ENCODE measurements at places on chromosomes 2 and 18.

DNA sequence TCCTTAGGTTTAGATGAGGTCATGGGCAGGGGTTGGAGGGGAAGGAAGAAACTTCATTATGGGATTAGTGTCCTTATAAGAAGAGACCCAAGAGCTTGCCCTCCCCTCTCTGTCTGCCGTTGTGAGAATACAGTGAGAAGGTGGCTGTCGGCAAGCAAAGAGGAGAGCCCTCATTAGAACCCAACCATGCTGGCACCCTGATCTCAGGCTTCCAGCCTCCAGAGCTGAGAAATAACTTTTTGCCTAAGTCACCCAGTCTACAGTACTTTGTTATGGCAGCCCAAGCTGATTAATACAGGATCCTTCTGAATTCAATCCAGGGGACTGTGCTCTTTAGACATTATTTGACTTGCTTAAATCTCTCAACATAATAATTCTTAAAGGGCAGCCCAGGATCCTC, 209.0 kb downstream of the RNF152 start:
- ATAC-seq, result no peak

DNA sequence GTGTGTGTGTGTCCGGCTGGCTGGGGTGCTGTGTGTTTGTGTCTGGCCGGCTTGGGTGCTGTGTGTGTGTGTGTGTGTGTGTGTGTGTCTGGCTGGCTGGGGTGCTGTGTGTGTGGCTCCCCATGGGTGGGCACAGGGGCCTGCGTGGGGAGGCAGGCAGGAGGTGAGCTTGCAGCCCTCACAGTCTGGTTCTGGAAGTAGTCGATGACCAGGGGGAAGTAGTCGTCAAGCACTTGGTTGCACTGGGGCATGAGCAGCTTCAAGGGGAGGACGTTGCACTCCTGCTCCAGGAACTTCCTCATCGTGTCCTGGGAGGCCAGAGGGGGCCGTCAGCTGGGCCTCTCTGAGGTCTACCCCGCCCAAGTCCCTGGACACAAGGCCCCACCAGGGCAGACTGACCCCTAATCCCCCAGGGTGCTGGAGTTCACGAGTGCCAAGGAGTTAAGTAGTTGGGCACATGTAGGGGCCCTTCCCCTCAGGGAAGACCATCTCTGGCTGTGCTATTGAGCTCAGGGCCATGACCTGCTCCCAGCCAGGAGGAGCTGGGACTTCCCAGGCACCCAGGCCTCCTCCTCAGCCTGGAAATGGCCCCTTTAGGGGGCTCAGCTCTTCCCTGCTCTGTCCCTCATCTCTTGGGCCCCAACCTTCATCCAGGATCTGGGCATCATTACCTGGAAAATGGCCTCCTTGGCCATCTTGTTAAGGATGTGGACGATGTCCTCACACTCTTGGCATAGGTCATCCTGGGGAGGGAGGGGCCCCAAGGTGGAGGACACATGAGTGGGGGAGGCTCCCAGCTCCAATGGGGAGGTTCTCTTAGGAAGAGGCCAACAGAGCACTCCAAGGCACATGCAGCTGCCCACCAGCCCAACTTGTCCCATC, 1.3 kb downstream of the SFTPB start:
- ATAC-seq, result no peak

- ATAC-seq, result peak; percentile 91
Measured at GRCh38 chr2:85662899-85663593, 5.0 kb downstream of the SFTPB start.

- no peak for ATAC-seq
Measured at GRCh38 chr2:101127319-101128056, 23.7 kb downstream of the TBC1D8 start.

GRCh38 chr2:85525567-85525966, 13.4 kb upstream of the MAT2A start:
- no peak for ATAC-seq

DNA sequence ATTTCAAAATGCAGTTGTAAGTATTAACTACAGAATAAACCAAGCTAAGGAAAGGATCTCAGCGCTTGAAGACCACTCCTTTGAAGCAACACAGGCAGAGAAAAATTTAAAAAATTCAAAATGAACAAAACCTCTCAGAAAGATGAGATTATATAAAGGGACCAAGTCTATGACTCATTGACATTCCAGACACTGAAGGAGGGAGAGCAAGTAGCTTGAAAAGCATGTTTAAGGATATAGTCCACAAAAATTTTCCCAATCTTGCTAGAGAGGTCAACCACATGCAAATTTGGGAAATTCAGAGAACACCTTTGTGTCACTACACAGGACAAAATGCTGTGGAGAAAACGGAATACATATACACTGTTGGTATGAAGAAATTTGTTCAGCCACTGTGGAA, 112.6 kb upstream of the MC4R start:
- peak; percentile 58 for ATAC-seq

- no peak for ATAC-seq
Measured at GRCh38 chr18:79749251-79750191, 48.2 kb upstream of the KCNG2 start.

DNA sequence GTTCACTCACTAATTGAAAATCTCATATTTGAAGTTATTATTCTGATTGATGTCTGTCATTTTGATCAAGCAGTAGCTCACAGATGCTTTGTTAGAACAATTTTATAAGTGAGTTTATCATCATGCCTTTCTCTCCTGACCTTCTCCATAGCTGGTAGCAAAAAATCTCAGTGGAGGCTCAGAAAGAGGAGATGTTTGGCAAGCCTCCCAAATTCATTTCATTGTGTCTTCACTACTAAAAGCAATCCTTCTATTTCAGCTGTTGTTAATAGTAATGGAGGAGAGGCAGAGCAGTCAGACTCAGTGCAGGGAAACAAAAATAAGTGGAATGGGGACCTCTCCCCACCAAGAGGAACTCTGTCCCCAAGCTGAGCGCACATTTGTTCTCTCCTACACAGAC, 2127.8 kb upstream of the CELF4 start:
- no peak for ATAC-seq

- no peak for ATAC-seq
Measured at GRCh38 chr2:6994536-6995128, 77.4 kb downstream of the RNF144A start.

- ATAC-seq, result no peak
Measured at GRCh38 chr2:231326404-231326803, 69.1 kb upstream of the B3GNT7 start.

DNA sequence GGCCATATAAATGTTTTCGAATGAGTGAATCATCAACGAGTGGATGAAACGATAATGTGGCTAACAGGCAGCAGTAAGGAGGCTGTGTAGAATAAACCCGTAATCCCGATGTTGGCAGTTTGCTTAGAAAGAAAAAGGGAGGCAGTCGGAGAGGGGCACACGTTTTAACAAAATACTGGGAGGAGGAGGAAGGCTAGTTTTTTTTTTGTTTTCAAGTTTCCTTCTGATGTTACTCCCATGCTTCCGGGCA, 476 bp upstream of the MSH2 start:
- peak; percentile 3 for ATAC-seq

GRCh38 chr2:107721586-107721985, 105.1 kb upstream of the RGPD4 start:
- ATAC-seq, result no peak

DNA sequence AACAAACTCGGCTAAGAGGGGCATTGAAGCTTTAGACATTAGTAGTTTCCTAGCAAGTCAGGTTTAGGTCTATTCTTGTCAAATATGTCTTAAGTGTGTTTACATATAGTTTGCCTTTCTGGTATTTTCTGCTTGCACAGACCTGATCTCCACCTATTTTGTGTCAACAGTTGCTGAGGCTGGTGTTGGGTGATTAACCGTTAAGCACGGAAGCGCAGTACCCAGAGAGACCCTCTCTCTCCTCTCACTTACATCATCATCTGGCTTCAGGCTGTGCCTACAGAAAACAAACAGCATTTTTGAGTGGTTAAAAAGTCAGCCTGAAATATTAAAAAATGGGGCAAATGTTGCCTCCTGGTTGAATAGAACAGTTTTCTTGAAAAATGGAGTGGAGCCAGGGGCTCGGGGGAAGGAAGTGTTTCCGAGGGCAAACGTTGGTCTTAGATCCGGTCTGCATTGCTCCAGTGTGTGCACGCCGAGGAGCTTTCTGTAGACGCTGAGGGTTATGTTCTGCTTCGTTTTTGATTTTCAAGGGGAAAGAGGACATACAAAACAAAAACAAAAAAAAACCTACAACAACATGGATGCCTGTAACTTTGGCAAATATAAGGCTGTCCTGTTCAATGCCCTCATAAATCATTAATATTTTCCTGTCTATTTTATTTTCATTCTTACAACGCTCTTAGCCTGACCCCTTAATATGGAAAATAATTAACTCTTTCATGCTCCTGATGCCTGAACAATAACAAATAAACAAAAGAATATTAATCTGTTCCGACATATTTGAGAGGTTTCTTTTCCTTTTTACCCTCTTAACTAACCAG, 120.8 kb downstream of the MEIS1 start:
- ATAC-seq, result no peak

DNA sequence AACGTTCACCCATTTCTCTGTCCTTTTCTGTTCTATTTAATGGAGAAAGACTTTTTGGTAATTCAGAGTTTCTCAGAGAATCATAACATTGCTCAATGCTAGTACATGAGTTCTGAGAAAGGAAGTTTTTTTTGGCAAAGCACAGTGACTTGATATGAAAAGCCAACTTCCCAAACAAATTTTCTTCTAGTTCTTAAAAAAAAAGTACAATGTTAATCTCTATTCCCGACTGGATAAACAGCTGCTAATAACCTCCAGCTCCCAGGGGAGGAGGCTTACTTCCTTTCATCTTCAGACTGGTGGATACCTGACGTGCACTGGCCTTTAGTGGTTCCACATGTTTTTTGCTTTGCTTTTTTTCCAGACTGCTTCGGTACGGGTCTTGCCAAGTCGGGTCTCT, 284.6 kb upstream of the CCDC68 start:
- peak; percentile 44 for ATAC-seq

DNA sequence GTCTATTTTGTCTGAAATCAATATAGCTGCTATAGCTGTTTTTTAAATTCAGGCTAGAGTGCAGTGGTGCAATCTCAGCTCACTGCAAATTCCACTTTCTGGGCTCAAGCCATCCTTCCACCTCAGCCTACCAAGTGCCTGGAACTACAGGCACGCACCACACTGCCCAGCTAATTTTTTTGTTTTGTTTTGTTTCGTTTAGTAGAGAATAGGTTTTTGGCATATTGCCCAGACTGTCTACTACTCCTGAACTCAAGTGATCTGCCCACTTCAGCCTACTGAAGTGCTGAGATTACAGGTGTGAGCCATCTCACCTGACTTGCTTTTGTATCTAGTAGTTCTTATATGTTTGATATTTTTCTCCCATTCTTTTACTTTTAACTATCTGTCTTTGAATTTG, 259.7 kb downstream of the CDH19 start:
- ATAC-seq, result no peak

GRCh38 chr2:144701259-144701658, 181.3 kb upstream of the ZEB2 start:
- ATAC-seq, result no peak

- no peak for ATAC-seq
Measured at GRCh38 chr2:69619725-69620124, 23.8 kb downstream of the AAK1 start.

- no peak for ATAC-seq
Measured at GRCh38 chr2:129766374-129766993, 213.0 kb upstream of the RAB6C start.

- ATAC-seq, result no peak
Measured at GRCh38 chr18:813172-814071, 1.4 kb upstream of the YES1 start.

- no peak for ATAC-seq
Measured at GRCh38 chr2:83459456-83459855, 999.6 kb downstream of the SUCLG1 start.

- no peak for ATAC-seq
Measured at GRCh38 chr2:234566622-234567021, 69.7 kb upstream of the ARL4C start.

DNA sequence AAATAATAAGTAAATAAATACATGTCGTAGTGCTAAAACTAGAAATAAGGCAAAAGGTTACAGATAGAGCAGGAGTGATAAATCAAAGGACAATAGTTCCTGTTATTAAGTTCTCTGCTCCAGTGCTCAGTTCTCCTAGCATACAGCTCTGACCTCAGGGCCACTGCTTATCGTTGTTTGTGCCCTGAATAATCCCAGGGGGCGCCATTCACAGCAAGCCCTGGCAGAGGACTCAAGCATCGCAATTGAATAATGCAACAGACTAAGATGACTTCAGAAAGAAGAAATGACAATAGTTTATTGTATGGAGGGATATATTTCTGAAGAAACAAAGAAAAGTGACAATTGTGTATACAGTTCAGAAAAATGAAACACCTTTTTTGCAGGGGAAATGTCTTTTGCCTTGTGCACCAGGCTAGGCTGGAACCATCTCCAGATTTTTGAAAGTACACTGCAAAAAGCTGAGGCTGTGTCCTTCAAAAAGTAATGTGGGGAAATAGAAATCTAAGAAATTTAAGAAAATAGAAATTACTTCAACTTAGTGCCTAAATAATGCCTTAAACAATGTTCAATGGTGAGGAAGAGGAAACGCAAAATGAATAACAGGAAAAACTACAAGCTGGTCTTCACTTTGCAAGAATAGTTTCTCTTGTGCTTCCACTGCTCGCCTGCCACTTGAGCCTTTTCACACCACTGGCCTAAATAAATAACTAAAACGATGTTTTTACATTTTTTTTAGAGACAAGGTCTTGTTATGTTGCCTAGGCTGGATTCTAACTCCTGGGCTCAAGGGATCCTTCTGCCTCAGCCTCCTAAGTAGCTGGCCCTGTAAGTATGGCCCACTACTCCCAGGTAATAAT, 19.0 kb upstream of the CCNYL1 start:
- peak; percentile 86 for ATAC-seq

DNA sequence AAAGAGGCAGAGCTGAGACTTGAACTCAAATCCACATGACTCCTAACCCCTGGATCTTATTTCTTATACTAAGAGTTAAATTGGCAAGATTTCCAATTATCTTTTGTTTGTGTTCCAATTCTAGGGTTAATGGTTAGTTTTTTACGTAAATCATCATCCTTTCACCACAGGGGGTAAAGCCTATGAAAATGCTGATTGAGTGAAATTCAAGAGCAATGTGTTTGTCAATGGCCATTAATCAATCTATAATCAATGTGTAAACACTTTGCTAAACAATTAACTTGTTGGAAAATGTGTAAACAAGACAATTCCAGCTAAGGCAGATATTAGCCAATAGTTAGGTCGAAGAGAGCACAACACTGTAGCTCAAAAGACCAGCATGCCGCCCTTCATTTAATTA, 376.5 kb upstream of the ACVR2A start:
- no peak for ATAC-seq

DNA sequence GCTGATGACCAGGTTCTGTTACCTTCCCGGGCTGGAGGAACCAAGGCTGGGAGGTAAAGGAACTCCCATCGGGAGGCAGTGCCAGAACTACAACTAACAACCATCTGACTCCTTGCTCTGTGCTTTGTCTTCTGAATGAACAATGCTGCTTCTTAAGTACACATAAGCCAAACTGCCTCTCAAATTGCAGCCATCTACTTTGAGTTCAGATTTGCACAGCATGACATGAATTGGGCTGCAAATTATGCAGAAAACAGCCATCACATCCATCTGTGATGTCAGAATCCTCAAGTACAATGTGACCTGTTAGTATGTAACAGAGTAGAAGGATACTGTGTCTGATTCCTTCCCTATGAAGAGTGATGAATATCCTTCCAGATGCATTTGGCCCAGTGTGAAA, 290.6 kb downstream of the ZNF521 start:
- ATAC-seq, result no peak
